Kidney epithelial cell (primary cell): ENCODE measurements at places on chromosomes 12 and 14. TPM values are rescaled to one million over a fixed set of nuclear protein-coding genes. Genes with fewer than 3 reads are reported as not detected.

Gene KCTD10
- 37.9 and 52.1 TPM in 2 replicates for total RNA-seq

GRCh38 chr14:69049675-69050074, 70.6 kb upstream of the ACTN1 start:
- DNase-seq = no peak

- DNase-seq = no peak
These were observed 407.5 kb upstream of the MGAT4C start for GRCh38 chr12:86663716-86664115.

DNA sequence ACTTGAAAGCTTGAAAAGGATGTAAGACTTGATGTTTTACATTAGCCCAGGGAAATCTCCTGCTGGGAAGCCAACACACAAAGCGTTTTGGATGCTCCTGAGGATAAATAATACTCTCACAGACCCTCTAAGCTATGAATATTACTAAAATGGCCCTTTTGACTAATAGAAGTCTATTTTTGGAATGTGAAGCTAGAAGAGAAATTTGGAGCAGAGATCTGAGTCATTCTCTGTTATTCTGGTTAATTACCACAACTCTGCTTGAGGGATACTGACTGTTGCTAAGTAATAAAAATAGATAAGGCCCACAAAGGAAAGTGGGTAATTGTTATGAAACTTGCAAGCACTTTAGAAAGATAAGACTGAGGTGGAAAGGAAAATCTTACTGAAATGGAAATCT, 346.2 kb upstream of the STXBP6 start:
- no peak for DNase-seq
